SHP77 (cell line): ENCODE measurements at places on chromosomes 1 and 21.

DNA sequence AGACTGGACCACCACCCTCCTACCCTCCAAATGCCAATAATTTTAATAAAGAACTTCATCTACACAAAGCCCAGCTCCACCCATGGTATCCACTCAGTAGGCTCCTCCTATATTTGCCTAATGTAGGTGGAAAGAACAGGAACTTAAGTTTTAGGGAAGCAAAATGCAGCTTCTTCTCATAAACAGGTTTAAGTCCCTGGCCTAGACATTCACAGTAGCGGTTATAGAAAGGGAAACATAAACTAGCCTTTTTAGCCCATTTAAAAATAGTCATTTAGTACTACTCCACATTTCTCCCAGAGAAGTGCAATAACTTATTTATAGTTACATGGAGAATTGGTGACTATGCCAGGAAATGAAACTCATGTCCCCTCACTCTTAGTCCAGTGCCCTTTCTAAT lies 56.6 kb upstream of the CPLANE2 start:
- no peak for DNase-seq

DNA sequence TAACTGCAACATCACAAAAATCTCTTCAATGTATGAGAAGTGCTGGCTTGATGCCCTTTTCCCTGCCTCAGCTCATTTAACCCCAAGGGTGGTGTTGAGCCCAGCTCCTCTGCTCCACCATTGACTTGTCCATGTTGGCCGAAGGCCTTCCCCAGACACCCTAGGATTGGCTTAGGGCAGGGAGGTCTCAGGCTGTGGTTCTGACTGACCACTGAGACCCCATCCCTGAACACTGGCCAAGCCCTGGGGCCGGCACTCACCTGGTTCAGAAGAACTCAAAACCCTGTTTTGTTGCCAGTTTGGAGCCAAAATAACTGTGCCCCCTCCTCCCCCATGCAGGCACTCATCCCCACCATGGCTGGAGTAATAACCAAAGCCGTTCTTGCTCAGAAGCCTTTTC lies 38.6 kb downstream of the NENF start:
- DNase-seq: no peak

GRCh38 chr1:154313066-154313356 lies 7.9 kb upstream of the AQP10 start:
- DNase-seq: no peak

GRCh38 chr1:55257958-55258357 lies 42.8 kb upstream of the USP24 start:
- DNase-seq: no peak

DNA sequence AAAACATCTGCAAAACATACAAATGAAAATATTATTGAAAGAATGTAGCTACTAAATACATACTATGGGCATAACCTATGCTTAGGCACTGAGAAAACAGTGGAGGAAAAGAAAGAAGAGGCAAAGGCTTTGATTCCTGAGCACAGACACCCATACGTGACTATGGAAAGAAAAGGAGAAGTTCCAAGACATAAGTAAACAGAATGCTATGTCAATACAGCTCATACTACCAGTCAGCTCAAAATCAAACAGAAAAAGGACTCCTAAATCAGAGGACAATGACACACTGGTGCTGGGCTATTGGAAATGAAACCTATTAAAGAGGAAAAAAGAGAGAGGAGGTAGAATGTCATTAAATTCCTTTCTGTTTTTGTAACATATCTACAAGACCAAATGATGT lies 225.4 kb downstream of the SMYD3 start:
- DNase-seq: no peak

- DNase-seq: no peak
These were observed 121.6 kb downstream of the SIK1 start for GRCh38 chr21:43305336-43305665.

DNA sequence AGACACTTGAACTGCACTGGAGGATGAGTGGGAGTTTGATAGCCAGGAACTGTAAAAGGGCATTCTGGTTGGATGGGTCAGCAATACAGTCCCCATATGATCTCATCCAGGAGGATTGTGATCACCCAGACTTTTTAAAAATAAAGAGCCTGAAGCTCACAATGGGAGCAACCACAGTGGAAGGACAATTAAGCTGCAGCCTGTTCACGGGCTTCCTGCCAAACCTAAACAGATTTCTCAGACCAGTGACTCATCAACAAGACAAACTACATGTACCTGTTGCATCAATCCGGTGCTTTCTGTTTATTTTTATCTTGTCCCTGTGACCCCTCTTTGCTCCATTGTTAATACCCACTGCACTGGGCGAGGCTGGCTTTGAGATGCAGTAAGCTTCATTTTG lies 52.3 kb downstream of the PAPPA2 start:
- DNase-seq: peak; percentile 63

DNA sequence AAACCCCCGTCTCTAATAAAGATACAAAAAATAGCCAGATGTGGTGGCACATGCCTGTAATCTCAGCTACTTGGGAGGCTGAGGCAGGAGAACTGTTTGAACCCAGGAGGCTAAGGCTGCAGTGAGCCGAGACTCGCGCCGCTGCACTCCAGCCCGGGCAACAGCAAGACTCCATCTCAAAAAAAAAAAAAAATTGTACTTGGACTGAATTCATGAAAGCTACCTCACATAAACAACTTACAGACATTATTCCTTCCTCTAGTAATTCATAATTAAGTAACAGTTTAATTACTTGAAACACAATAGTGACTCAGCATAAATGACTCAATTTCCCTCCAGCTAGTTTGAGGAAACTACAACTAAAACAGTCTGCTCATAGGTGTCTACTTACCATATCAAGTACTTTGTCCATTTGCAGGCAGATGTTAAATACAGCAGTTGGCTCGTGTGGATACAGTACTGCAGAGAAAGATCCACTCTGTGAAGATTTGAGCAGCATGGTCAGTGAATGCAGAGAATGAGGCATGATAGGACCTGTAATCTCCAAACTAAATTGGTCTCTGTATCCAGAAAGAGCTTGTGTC lies 9.4 kb downstream of the DONSON start:
- no peak for DNase-seq

DNA sequence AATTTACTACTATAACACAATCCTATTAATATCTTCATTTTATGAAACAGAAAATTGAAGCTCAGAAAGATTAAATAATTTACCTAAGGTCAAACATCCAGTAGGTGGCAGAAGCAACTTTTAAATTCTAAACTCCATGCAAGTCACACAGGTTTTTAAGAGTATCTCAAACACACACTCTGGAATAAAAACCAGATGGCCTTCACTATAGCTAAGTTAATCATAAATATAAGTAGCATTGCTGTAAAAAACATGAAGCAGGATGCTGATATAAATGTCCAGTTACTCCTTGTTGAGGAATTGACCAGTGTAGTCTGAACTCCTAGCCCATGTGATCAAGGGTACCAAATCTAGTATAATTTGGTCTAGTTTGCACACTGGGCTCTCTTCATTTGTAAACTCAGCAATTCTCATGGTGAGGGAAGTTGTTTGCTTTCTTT lies 9.4 kb upstream of the FMO3 start:
- no peak for DNase-seq
